ENCODE measurements at places on chromosomes 16 and 17.

DNA sequence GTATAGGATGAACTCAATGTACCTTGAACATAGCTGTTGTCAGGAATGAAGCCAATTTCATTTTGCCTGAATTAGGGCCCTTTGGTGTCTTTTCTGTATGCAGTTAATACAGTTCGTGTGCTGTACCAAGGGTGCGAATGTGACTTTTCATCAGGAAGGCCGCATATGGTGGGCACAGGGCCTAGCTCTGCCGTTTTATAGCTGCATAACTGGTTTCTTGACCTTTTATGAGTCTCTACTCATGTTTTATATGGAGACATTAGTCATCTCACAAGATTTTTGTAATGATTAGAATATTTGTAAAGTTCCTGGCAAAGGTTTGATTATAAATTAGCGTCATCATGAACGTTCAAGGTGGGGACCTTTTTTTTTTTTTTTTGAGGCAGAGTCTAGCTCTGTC, 511.6 kb downstream of the MAF start:
- no peak for DNase-seq

DNA sequence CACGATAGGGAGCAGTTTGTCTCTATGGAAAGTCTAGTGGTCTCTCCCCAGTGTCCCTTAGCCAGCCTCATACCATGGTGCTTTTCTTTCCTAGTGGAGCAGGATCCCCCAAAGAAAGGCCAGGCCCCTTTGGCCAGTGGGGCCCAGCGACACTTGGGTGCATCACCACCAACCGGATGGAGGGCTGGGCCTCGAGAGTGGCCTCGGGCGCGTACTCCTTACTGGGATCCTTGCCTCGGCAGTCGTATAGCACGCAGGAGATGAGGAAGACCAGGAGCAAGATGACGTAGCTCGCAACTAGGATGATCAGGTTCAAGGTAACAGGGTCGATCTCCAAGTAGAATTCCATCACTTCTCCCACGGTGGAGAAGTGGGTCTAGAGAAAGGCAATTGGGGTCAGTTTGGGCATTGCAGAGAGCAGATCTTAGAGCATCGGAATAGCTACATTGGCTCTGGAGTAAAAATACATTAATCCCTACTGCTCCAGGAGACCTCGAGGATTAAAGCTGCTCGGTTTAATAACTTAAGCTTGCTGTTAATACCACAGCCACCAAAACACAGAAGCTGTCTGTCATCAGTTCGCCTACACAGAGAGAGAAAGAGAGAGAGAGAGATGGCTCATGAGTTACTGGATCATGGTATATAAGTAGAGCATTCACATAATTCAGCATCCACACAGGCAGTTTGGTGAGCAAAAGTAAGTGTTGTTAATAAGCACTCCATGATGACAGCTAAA, at the start of gene SMIM36:
Gene SMIM36 (minus strand): TSS at position 467 of the 736 bp plus-strand sequence.
- DNase-seq, result no peak

- no peak for DNase-seq
These were observed 6.0 kb downstream of the MYH4 start for GRCh38 chr17:10463402-10463801.

GRCh38 chr16:3971706-3972105, 91.2 kb upstream of the CREBBP start:
- no peak for DNase-seq

- no peak for DNase-seq
These were observed 14.2 kb downstream of the CDRT4 start for GRCh38 chr17:15453246-15453645.

Measured in NCI-H524 (cell line).